ENCODE measurements at places on chromosomes 1 and 21.

DNA sequence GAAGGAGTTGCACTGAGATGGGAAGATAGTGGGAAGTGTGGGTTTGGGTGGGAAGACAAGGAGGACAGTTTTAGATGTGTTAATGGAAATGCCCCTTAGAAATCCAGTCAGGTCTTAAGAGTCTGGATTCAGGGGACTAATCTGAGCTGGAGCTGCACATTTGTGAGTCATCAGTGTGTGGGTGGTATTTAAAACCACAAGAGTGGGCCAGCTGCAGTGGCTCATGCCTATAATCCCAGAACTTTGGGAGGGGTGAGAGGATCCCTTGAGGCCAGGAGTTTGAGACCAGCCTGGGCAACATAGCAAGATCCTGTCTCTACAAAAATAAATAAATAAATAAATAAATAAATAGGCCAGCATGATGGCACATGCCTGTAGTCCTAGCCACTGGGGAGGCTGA, 40.9 kb upstream of the SLC6A9 start:
- no peak for DNase-seq

- peak; percentile 34 for DNase-seq
These were observed 2.4 kb upstream of the SPOCD1 start for GRCh38 chr1:31818206-31818605.

DNA sequence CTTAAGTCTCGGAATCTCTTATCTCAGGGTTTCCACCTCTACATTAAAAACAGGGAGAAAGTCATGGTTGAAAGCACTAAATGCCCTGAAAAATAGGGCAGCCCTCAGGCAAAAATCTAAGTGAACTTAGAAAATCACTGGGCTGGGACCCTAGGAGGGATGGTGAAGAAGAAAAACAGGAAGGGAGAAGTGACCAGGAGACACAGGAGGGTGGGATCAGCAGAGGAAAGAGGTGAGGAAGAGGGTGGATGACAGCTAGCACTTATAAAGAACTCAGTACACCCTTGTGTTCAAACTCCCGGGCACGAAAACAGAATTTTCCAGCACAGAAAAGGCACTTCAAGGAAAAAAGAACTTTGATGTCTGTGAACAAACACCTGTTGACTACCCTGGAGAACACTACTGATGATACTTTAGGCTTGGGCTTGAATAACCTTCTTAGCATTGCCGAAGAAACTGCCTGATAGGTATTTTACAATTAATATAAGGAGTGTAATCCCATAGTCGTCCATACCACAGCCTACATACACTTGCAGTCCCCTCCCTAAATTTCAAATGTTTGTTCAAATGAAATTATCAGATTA, 2.0 kb downstream of the CHML start:
- no peak for DNase-seq

DNA sequence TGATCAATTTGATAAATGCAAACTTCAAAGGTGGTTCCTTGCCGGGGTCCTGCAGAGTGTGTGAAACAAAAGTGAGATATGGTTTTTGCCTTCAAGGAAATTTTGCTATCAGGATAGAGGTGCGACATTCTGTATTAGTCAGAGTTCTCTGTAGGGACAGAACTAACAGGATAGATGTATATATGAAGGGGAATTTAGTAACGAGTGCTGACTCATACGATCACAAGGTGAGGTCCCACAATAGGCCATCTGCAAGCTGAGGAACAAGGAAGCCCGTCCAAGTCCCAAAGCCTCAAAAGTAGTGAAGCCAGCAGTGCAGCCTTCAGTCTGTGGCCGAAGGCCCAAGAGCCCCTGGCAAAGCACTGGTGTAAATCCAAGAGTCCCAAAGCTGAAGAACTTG, 157.0 kb downstream of the RYR2 start:
- DNase-seq: no peak

DNA sequence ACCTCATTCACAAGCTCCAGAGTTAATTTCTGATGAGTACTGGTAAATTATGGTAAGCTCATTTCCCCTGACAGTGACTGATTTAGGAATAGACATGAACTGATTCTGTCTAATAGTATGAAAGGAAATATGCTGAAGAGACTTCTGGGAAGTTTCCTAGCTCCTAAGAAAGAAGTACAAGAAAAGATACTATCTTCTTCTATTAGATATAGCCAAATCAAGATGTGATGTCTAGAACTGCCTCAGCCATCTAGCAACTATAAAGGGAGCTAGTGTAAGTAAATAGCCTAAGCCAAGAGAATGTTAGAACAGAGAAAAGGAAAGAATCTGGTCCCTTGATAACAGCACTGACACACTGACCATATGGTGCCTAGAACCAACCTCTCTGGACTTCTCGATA, 10.7 kb upstream of the PHTF1 start:
- DNase-seq: no peak

DNA sequence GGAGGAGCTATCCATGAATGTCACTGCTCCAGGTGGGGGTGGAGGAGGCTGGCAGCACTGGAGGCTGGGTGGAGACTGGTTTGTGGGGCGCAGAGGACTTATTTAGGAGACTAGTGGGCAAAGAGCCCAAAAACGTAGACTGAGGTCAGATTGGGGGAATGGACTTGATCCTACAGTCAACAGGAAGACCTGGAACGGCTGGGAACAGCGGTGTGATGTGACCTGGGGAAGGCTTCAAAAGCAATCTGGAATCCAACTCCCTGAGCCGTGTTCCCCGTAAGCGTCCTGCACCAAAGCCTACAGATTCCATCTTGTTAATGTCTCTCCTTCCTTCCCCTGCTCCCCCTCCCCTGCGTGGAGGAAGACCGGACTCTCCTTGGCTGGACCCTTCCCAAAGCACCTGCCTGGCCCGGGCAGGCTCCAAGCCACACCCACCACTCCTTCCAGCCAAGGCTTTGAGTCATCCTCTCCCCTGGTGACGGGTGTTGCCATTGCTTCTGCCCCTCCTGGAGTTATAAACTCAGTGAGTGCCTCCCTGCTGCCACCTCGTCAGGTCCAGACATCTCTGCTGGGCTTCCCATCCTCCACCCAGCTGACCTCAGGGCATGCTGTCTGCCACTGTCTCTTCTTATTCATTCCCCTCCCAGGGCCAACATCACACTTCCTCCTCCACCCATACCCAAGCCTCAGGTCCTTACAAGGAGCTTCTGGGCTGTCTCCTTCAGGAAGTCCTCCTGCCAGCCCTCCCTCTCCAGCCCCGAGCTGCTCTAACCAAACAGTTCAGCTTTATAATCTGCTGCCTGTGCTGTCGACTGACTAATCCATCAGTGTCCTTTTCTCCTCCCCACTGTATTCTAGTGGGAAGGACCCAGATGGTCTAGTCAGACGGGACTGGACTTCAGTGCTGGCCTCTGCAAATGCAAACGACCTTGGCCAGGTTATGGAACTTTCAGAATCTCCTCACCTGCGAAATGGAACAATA, 1.6 kb upstream of the CLSTN1 start:
- DNase-seq: peak; percentile 83

DNA sequence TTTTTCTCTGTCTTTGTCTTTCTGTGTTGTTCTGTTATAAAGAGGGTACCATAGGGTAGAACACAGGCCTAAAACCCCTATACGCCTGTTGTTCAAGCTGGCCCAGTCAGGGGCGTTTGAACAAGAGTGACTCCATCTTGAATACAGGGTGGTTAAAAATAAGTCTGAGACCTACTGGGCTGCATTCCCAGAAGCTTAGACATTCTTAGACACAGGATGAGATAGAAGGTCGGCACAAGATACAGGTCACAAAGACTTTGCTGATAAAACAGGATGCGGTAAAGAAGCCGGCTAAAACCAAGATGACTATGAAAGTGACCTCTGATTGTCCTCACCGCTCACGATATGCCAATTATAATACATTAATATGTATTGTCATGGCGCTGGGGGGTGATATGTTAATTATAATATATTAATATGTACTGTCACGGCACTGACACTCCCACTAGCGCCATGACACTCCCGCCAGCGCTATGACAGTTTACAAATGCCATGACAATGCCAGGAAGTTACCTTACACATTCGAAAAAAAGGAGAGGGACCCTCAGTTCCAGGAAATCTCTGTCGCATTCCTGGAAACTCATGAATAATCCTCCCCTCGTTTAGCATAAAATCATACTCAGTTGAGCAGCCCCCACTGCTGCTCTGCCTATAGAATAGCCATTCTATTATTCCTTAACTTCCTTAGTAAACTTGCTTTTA, 58.5 kb upstream of the KLHDC7A start:
- DNase-seq: no peak

GRCh38 chr1:8370046-8370881, 52.4 kb downstream of the SLC45A1 start:
- DNase-seq: no peak

- DNase-seq: peak; percentile 51
These were observed 159.2 kb downstream of the RUNX1 start for GRCh38 chr21:34889676-34890469.

- DNase-seq: no peak
These were observed 15.3 kb downstream of the TMEM201 start for GRCh38 chr1:9603766-9604753.

GRCh38 chr1:221793439-221794078, 51.7 kb upstream of the DUSP10 start:
- no peak for DNase-seq

DNA sequence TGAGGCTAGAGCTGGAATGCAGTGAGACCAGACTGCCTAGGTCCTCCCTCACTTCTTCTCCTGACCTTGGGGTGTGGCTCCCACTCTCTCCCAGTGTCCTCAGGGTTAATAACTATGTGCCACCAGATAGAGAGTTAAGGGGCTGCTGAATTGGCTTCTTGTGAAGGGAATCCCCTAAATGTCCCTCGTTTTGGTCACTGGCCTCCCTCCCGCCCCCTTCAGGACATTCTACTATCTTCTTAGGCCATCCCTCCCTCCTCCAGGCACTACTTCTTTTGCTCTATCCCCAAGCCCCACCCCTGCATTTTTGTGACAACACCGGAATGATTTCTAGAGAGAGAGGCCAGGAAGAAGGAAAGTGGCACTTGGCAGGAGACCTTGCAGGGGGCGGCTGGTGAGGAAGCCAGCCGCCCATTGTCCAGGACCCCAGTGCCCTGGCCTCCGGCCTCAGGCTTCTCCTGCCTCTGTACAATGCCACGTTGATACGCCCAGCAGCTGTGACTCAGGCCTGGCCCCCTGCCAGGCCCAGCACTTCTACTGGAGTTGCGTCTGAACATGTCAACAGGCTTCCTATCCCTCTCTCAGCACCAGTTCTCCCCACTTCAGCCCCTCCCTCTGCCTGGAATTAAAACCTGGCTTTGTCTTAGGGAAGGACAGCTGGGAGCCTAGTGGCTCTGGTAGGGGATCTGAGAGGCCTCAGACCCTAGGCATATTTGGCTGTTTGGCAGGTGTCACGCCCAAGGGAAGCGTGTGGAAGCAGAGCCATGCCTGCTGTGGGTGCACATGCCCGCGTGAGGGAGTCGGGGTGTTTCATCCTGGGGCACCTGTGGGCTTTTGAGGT, 9.1 kb downstream of the LMNA start:
- DNase-seq: peak; percentile 71

DNA sequence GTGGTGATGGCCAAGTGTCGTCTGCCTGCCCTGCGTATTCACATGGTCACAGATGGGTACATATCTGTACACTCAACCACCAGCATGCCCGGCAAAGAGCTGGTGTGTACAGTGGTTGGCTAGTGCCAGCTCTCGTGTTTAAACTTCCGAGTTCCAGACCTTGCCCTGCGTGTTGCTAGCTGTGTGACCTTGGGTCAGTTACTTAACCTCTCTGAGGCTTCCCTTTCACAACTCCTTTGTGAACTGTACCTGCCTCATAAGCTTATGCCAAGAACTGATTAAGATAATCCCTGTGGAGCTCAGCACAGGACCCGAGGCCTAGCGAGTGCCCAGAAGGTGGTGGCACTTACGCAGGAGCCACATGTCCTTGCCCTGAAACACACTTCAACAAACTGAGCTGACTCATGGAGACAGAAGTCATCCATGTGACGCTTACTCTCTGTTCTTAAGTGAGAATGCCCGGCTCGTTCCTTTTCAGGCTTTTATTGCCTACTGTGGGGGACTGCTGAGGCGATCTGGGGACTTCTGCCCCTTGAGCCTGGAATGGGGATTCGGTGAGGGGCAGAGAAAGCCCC, 55.4 kb downstream of the ALPL start:
- no peak for DNase-seq

DNA sequence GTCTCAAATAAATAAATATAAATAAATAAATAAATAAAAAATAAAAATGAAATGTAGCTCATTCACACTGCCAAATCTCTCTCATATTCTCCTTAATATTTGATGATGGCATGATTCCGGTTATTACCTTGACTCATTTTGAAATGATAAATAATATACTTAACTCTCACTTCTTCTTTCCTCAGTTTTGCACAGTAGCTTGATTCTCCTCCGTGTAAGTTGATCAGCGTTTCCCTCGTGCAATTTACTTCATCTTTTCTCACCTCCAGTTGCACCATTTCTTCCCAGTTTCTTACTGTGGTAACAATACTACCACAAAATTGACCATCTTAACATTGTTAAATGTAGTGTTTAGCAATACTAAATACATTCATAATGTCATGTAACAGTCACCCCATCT, 111.6 kb downstream of the RIPK4 start:
- no peak for DNase-seq

DNA sequence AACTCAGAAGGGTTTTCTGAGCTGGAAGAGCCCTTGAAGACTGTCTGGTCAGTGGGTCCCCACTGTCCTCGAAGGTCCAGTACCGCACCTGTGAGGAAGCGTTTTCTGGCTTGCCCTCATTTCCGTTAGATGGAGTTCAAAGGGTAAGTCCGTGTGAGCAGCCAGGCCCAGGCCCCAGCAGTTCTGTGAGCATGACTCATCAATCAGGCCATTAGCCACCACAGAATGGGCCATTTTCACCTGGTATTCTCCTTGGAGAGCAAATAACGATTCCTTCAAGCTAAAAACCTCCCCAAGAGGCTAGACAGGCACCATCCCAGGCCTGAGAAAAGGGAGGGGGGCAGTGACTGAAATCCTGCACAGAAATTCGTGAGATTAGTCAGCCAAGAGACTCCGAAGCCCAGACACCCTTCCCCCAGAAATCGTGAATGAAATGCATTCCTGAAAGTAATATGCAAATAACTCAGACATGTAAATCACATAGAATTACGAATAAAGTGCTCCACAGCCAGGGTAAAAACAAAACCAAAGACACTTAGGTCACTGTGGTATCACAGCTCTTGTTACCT, 66.0 kb downstream of the BCAR3 start:
- DNase-seq: no peak

DNA sequence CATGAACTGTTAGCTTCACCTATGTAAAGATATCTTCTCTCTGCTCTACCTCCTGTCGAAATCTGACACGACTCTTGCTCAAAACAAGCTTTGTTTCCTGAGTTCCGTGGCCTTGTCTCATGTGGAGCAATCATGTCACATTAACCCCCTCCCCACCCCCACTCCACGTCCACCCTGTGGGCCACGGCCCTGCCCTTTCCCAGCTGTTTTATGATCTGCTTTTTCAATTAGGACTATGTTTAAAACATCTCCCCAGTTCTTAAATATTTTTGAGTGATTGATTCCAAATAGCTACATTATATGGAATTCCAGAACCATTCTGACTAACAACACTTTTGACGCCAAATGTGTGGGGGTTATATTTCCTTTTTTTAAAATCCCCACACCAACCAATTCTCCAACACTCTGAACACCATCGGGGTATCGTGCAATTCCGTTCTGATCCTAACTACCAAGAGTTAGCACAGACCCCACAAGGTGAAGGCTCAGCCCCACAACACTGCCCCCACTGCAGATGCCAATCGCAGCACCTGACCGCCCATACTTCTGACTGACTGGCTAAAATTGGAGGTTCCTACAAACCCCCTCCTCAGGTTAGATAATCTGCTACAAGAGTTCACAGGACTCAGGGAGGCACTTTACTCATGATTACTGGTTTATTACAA, 12.7 kb upstream of the S100A8 start:
- DNase-seq: no peak

Measured in AML-193 (cell line).